Stomach (tissue), 19 donors: ENCODE measurements at places on chromosomes 5 and 9. TPM values are rescaled to one million over a fixed set of nuclear protein-coding genes. Genes with fewer than 3 reads are reported as not detected.
A peak's percentile ranks its signal among the peaks of the same experiment; 100 is the strongest.

Gene CCL21
- not detected for total RNA-seq

Gene PRXL2C
- total RNA-seq: 6.8 TPM

Gene STARD4
- total RNA-seq: 24.1 TPM

Gene OR13F1
- not detected for total RNA-seq

Gene FOXD4L5
- not detected for total RNA-seq

GRCh38 chr9:19470567-19470966 lies 61.8 kb downstream of the ACER2 start:
- DNase-seq: no peak
- no peak overlapping the region for H3K27ac ChIP-seq
- H3K36me3 ChIP-seq: no peaks in the 10 kb centered on the region
- peaks cover 6% of the 10 kb centered on the region for H3K4me1 ChIP-seq
- H3K4me3 ChIP-seq: no peak overlapping the region

GRCh38 chr5:172869691-172870090 lies 35.6 kb downstream of the ERGIC1 start:
- no peak overlapping the region for H3K4me3 ChIP-seq
- no peaks in the 10 kb centered on the region for H3K36me3 ChIP-seq
- peaks cover 74% of the 10 kb centered on the region for H3K4me1 ChIP-seq
- H3K27ac ChIP-seq: peak overlapping the region; percentile 98

GRCh38 chr5:134090522-134090921 lies 24.0 kb upstream of the TCF7 start:
- no peak overlapping the region for H3K4me3 ChIP-seq
- no peak overlapping the region for H3K27ac ChIP-seq
- H3K27me3 ChIP-seq: no peaks in the 10 kb centered on the region
- H3K36me3 ChIP-seq: no peaks in the 10 kb centered on the region
- DNase-seq: no peak

GRCh38 chr5:12392246-12392645 lies 488.0 kb upstream of the CTNND2 start:
- H3K27me3 ChIP-seq: no peaks in the 10 kb centered on the region
- no peak for DNase-seq
- H3K27ac ChIP-seq: no peak overlapping the region
- H3K4me1 ChIP-seq: no peaks in the 10 kb centered on the region

DNA sequence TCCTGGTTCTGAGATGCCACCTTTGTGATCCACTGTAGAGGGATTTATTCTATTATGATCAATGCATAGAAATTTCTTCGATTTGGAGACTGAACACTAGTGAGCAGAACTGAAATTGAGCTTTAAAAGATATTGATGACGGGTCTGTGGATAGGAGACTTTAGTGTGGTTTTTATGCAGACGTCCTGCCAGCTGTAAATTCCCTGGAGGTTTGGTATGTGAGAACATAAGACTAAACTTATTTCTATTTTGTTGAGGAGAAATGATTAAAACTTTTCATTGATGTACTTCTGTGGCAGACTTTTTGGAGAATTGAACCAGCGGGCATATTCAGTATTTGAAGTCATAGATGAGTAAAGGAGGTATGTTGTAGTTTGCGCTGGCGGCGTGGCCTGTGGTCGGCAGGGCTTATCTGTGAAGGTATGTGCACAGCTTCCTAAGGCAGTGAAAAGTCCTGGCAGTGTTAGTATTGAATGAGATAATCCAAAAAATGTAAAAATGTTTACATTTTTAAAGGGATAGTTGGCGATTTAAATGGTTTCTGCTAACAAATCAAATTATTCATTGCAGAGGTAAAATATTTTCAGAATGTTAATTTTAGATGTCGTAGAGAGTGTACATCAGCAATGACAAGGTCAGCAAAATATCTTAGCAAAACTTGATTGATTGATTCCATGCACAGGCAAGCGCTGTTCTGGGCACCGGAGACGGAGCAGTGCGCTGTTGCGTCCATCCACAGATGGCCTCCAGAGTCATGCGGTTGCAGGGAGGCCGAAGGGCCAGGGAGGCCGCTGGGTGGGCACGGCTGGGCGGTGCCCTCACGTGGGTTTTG lies 20.4 kb downstream of the TENT4A start:
- peaks cover 15% of the 10 kb centered on the region for H3K36me3 ChIP-seq
- no peak for DNase-seq
- no peaks in the 10 kb centered on the region for H3K27me3 ChIP-seq
- peaks cover 67% of the 10 kb centered on the region for H3K4me1 ChIP-seq
- no peak overlapping the region for H3K4me3 ChIP-seq
- H3K27ac ChIP-seq: peak overlapping the region; percentile 69

DNA sequence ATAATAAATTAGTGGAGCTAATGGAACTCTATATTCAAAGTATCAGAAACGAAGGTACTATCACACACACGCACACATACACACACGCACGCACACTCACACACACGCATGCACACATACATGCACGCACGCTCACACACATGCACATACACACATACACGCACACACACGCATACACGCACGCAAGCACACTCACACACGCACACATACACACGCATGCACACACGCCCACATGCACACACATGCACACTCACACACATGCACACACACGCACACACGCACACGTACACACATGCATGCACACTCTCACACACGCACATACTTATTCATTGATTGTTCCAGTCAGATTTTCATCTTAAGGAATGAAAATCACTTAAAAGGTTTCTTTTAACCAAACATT lies 69.8 kb upstream of the ICE1 start:
- no peaks in the 10 kb centered on the region for H3K27me3 ChIP-seq
- no peaks in the 10 kb centered on the region for H3K36me3 ChIP-seq
- no peak overlapping the region for H3K4me3 ChIP-seq
- no peaks in the 10 kb centered on the region for H3K4me1 ChIP-seq

DNA sequence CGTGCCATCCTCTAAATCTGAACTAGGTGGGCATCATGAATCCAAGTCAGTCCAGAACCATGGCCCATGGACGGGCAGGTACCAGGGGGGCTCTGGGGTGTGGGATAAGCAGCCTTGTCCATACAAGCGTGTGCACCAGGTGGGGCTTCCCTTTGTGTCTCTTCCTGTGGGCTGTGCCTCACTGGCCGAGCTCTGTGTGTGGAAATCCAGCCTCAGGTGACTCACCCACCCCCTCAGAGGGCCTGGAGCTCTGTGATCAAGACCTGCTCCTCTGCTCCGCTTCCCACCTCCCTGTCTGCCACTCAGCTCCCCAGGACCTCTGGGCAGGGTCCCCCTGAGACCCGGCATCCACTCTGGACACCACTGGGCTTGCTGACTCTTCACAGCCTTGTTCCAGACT lies 33.0 kb downstream of the GADD45G start:
- DNase-seq: no peak
- H3K27ac ChIP-seq: no peak overlapping the region
- no peaks in the 10 kb centered on the region for H3K27me3 ChIP-seq
- H3K4me3 ChIP-seq: no peak overlapping the region

DNA sequence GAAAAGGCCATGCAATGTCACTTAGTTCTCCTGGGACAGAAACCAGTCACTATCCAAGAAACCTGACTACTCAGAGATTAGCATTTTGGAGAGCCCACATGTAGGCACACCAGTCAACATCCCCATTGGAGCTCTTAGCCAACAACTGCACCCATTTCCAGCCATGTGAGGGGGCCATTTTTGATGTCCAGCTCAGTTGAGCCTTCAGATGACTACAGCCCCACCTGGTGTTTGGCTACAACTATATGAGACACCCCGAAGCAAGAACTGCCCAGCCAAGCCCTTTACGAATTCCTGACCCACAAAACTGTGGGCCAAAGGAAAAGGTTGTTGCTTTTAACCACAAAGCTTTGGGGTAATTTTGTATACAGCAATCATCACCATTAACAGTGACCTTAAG lies 300.1 kb downstream of the ASTN2 start:
- no peaks in the 10 kb centered on the region for H3K27me3 ChIP-seq
- no peaks in the 10 kb centered on the region for H3K4me1 ChIP-seq
- no peak overlapping the region for H3K4me3 ChIP-seq
- no peak overlapping the region for H3K27ac ChIP-seq
- no peak for DNase-seq

- H3K4me1 ChIP-seq: peaks cover 72% of the 10 kb centered on the region
- no peak overlapping the region for H3K4me3 ChIP-seq
- no peaks in the 10 kb centered on the region for H3K36me3 ChIP-seq
- H3K27ac ChIP-seq: peak overlapping the region; percentile 54
- no peak for DNase-seq
- H3K27me3 ChIP-seq: no peaks in the 10 kb centered on the region
These were observed 169.4 kb downstream of the MAPKAP1 start for GRCh38 chr9:125537442-125538091.

DNA sequence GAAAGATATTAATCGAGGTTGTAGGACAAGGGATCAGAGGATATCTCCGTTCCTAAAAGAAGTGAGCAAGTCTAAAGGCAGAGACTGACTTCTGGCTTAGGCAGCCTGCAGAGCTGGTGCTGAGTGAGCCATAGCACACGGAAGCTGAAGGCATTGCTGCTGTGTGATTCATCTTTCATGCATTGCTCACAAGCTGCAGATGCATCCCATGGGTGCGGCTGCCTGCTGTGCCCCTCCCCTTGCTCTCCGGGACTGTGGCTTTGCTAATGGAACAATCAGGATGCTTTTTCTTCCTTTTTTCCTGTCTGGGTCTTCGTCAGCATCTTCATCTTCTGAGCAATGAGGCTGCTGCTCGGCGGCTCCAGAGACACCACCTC lies 341.4 kb downstream of the DIRAS2 start:
- H3K4me1 ChIP-seq: no peaks in the 10 kb centered on the region
- no peaks in the 10 kb centered on the region for H3K36me3 ChIP-seq
- no peak overlapping the region for H3K4me3 ChIP-seq
- DNase-seq: peak; percentile 27
- H3K27me3 ChIP-seq: no peaks in the 10 kb centered on the region

- no peak overlapping the region for H3K27ac ChIP-seq
- no peak for DNase-seq
- H3K36me3 ChIP-seq: no peaks in the 10 kb centered on the region
- H3K4me3 ChIP-seq: no peak overlapping the region
- H3K4me1 ChIP-seq: no peaks in the 10 kb centered on the region
These were observed 50.4 kb downstream of the HTR1A start for GRCh38 chr5:63911871-63912270.

GRCh38 chr9:116929621-116930020 lies 242.5 kb downstream of the TRIM32 start:
- H3K4me1 ChIP-seq: no peaks in the 10 kb centered on the region
- DNase-seq: no peak
- H3K27me3 ChIP-seq: no peaks in the 10 kb centered on the region
- no peak overlapping the region for H3K27ac ChIP-seq
- H3K36me3 ChIP-seq: no peaks in the 10 kb centered on the region
- no peak overlapping the region for H3K4me3 ChIP-seq

DNA sequence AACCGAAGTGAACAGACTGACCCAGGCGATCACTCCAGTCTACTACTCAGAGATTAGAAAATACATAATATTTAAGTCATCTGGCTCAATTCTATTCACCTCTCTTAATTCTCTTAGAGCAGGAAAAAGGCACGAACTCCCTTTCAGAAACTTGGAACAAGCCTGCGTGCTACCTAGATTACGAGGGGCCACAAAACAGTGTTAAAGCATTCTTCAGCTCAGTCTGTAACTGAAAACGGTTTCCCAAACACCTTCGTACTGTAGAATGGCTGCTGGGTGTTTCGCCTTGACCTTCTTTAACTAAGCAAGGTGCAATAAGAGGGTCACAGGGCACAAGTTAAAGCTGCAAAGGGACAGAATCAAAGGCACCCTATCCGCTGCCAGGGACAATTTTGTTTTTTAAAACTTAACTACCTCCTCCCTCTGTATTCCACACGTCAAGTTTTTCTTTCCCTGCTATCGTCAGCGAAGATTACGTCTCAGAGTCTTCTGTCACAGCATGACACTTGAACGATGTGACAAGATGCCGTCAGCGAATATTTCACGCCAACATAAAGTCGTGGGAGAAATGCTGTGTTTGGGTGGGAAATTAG lies 687 bp downstream of the LYSMD3 start:
- DNase-seq: no peak
- peaks cover 2% of the 10 kb centered on the region for H3K27me3 ChIP-seq
- H3K4me1 ChIP-seq: peaks cover 41% of the 10 kb centered on the region
- H3K4me3 ChIP-seq: peak overlapping the region; percentile 67

DNA sequence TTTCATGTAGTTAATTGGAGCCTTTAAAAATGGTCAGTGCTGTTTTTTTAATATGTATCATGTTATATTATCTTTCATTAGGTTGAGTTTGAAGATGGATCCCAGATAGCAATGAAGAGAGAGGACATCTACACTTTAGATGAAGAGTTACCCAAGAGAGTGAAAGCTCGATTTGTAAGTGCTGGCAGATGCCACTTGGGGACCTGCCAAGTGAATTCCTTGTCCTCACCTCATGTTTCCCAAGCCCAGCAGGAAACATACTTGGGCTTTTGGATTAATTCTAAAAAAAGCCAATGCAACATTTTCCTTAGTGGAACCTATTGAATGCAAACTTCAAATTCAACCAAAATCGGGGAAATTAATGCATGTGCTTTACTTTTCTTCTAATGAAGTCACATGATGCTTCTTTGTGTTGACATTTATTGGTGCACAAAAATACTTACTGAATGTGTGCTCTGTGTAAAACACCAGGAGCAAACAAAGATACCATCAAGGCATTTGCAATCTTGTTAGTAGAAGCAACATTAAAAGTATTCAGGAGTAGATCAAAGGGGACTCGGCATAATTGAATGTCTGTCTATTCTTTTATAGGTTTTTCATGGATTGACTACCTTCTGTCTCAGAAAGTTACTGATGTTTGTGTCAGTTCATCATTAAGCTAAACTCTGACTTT lies 412.1 kb downstream of the KDM4C start:
- H3K4me1 ChIP-seq: peaks cover 7% of the 10 kb centered on the region
- peaks cover 41% of the 10 kb centered on the region for H3K36me3 ChIP-seq
- no peak overlapping the region for H3K27ac ChIP-seq
- DNase-seq: no peak

DNA sequence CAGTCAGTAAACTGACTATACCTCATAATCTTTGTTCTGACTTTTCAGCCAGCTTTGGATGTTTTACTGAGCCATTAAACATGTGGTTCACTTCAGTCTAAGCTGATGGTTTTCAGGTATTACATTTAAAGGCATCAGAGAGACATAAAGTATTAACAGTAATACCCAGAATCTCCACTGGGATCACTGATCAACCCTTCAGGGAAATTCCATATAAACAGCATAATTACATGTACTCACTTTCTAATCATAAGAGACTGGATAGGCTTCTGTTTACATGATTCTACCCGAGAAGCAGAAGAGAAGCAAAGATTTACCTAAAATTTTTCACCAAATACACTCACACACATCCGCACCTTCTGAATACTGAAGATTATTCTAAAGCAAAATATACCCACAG lies 186.7 kb upstream of the FREM1 start:
- H3K4me1 ChIP-seq: peaks cover 5% of the 10 kb centered on the region
- no peak overlapping the region for H3K27ac ChIP-seq
- no peaks in the 10 kb centered on the region for H3K27me3 ChIP-seq
- H3K4me3 ChIP-seq: no peak overlapping the region
- no peaks in the 10 kb centered on the region for H3K36me3 ChIP-seq
